Cardiac septum (tissue), 1 donor: ENCODE measurements at places on chromosomes 16 and 17. TPM values are rescaled to one million over a fixed set of nuclear protein-coding genes. Genes with fewer than 3 reads are reported as not detected.

The EPX gene
- total RNA-seq, result not detected

The SYCE1L gene
- 0.83 TPM for total RNA-seq

The ADAD2 gene
- total RNA-seq, result 0.24 TPM

The RMI2 gene
- 0.43 TPM for total RNA-seq

The FOXF1 gene
- 0.16 TPM for total RNA-seq

The TP53TG3 gene
- not detected for total RNA-seq

The TMEM238L gene
- total RNA-seq, result not detected

The MT4 gene
- not detected for total RNA-seq

The CMTM4 gene
- 10.4 TPM for total RNA-seq

The CSH1 gene
- not detected for total RNA-seq

The HP gene
- 8.3 TPM for total RNA-seq

The FNDC8 gene
- total RNA-seq, result not detected

The SMURF2 gene
- total RNA-seq, result 17.4 TPM

The CACNG1 gene
- total RNA-seq, result not detected

The RNU2-1 gene
- 6,310 TPM for total RNA-seq
